ENCODE measurements at places on chromosomes 3 and 15.

DNA sequence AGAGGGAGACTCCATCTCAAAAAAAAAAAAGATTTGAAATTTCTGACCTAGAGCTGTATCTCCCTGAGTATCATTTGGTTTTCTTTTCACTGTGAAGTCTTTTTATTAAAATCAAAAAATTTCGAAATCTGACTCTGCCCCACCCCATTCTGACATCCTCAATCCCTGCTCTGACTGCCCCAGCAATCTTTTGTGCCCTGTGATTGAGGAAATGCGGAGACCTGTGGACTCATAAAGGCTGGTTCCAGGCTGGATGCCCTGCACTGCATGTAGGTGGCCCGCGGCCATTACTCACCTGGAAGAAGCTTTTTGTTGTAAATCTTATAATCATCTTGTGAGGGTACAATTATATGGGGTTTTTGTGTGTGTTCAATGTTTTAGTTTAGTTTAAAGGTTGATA lies 147.3 kb upstream of the SEMA6D start:
- H3K4me1 ChIP-seq: no peaks in the 10 kb centered on the region
- no peak overlapping the region for H3K4me3 ChIP-seq
- no peaks in the 10 kb centered on the region for H3K36me3 ChIP-seq
- H3K27ac ChIP-seq: no peak overlapping the region
- DNase-seq: no peak
- H3K27me3 ChIP-seq: no peaks in the 10 kb centered on the region

DNA sequence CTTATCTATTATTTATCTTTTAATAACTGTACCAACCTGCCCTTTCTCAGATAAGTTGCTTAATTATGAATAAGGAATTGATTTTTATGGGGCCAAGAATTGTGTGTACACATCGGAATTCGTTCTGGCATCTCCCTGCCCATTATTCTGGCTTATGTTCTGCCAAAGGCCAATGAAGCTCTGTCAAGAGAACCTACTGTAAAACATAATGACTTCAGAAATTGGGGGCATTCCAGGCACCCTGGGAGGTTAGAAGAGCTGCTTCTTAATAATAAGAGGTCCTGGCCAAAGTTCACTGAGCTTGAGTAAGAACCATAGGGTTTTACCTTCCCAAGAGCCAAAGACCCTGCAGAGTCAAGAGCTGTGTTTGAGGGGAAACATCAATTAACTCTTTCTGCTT lies 261.7 kb downstream of the SLC9A9 start:
- no peaks in the 10 kb centered on the region for H3K4me1 ChIP-seq
- H3K36me3 ChIP-seq: no peaks in the 10 kb centered on the region
- no peak overlapping the region for H3K27ac ChIP-seq
- no peaks in the 10 kb centered on the region for H3K27me3 ChIP-seq

- no peaks in the 10 kb centered on the region for H3K4me1 ChIP-seq
- no peak overlapping the region for H3K4me3 ChIP-seq
- no peak overlapping the region for H3K27ac ChIP-seq
- no peak for DNase-seq
Observed at GRCh38 chr3:157871838-157872460, 234.3 kb downstream of the SHOX2 start.

GRCh38 chr3:131756405-131756804 lies 253.6 kb upstream of the MRPL3 start:
- H3K27ac ChIP-seq: no peak overlapping the region
- no peaks in the 10 kb centered on the region for H3K27me3 ChIP-seq

GRCh38 chr3:12490547-12490946 lies 6.3 kb downstream of the TSEN2 start:
- H3K36me3 ChIP-seq: no peaks in the 10 kb centered on the region
- no peaks in the 10 kb centered on the region for H3K27me3 ChIP-seq
- H3K4me3 ChIP-seq: no peak overlapping the region
- no peaks in the 10 kb centered on the region for H3K4me1 ChIP-seq
- no peak for DNase-seq

- no peaks in the 10 kb centered on the region for H3K36me3 ChIP-seq
- no peaks in the 10 kb centered on the region for H3K4me1 ChIP-seq
- no peak overlapping the region for H3K4me3 ChIP-seq
- DNase-seq: no peak
- H3K27me3 ChIP-seq: no peaks in the 10 kb centered on the region
Observed at GRCh38 chr15:98620020-98620419, 28.3 kb upstream of the IGF1R start.

- no peaks in the 10 kb centered on the region for H3K36me3 ChIP-seq
- no peak overlapping the region for H3K4me3 ChIP-seq
- peaks cover 10% of the 10 kb centered on the region for H3K4me1 ChIP-seq
- no peaks in the 10 kb centered on the region for H3K27me3 ChIP-seq
- DNase-seq: no peak
Observed at GRCh38 chr3:194138732-194139070, 2.8 kb downstream of the HES1 start.

DNA sequence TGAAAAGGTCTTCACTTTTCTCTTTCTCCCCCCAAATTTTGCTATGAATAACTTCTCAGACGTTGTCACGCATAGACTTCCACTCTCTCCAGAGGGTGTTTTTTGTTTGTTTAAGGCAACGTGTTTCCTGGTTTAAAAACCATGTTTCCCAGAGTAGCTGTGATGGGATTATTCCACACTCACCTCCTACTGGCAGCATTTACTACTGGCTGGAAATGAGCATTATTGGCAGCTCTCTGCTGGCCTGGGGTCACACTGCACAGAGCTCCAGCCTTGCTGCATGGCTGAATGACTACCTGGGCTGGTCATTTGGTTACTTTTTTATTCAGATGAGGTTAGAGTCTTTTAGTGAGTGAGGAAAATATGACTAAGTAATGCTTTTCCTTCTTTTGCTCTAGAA lies 65.2 kb downstream of the RARB start:
- no peak overlapping the region for H3K4me3 ChIP-seq
- H3K27ac ChIP-seq: no peak overlapping the region
- DNase-seq: no peak
- no peaks in the 10 kb centered on the region for H3K27me3 ChIP-seq
- no peaks in the 10 kb centered on the region for H3K36me3 ChIP-seq

DNA sequence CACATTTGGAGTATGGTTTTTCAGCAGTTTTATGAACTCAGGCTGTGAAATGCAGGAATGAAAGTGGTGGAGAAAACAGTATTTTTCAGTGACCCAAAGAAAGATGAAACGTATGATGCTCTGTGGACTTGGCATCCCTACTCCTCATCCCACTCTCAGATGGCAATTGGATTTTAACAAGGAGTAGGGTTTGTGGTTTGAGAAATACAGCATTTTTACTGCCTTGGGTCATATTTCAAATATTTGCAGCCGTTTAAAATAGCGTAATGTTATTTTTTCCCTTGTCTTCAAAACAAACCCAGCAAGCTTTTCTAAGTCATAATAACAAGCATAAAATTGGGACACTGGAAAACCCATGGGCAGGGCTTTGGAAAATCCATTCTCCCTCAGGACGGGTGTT lies 117.2 kb upstream of the LRIG1 start:
- DNase-seq: no peak
- no peak overlapping the region for H3K27ac ChIP-seq
- no peaks in the 10 kb centered on the region for H3K27me3 ChIP-seq

DNA sequence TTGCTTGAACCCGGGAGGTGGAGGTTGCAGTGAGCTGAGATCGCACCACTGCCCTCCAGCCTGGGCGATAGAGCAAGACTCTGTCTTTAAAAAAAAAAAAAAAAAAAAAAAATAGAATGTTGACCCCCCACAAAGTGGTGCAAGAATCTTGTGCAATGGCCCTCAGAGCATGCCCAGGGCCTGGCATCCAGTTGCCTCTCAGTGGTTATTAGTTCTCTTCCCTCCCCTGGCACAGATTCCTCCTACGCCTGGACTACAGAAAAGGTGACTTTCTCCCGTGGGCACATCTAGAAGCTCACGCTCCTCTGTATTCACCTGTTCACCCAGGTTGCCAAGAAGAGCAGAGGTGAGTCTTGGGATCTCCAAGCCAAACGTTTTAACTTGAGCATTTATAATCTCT lies 36.7 kb downstream of the ACSBG1 start:
- H3K27me3 ChIP-seq: no peaks in the 10 kb centered on the region
- H3K27ac ChIP-seq: no peak overlapping the region
- H3K36me3 ChIP-seq: no peaks in the 10 kb centered on the region
- no peak overlapping the region for H3K4me3 ChIP-seq

GRCh38 chr3:152874896-152875749 lies 40.2 kb downstream of the P2RY1 start:
- no peak for DNase-seq
- H3K4me1 ChIP-seq: no peaks in the 10 kb centered on the region
- no peak overlapping the region for H3K4me3 ChIP-seq
- H3K27me3 ChIP-seq: no peaks in the 10 kb centered on the region
- H3K36me3 ChIP-seq: no peaks in the 10 kb centered on the region

- no peak overlapping the region for H3K4me3 ChIP-seq
- H3K36me3 ChIP-seq: no peaks in the 10 kb centered on the region
- H3K4me1 ChIP-seq: peaks cover 5% of the 10 kb centered on the region
- H3K27ac ChIP-seq: no peak overlapping the region
Observed at GRCh38 chr15:57035664-57036063, 117.2 kb downstream of the TCF12 start.

DNA sequence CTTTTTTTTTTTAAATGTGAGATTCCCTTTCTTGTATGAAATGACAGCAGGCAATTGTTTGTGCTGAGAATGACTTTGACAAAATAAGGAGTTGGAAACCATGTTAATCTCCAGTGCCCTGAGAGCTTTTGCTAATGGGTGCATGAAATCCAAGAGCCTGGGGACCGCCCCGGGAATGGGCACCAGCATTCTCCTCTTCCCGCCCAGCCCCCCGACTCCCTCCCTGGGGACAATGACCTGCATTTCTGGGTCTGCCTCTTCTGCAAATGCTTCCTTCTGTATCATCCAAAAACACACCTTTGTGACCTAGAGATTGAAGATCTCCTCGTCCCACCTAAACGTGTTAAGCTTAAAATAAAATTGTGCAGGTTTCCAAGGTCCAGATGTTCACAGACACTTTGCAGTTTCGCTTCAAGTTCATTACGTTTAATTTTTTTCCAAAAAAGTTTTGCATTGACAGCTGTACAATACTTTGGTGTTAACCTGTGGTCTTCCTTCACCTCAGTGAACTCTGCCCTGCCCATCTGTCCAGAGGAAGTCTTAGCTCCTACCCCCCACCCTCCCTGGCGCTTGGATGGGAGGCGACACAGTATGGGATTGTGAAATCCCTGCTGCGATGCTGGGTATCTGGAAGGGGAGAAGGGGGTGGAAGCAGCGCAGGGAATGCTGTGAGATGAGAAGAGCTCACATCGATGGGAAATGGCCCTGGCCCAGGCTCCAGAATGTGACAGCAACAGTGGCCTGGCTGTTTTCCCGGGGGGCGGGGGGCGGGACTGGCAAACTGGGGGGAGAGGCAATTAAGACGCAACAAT lies 50.1 kb downstream of the TLE3 start:
- no peak overlapping the region for H3K27ac ChIP-seq
- H3K36me3 ChIP-seq: peaks cover 27% of the 10 kb centered on the region
- no peak overlapping the region for H3K4me3 ChIP-seq
- H3K27me3 ChIP-seq: no peaks in the 10 kb centered on the region
- no peak for DNase-seq

- no peaks in the 10 kb centered on the region for H3K36me3 ChIP-seq
- H3K4me3 ChIP-seq: no peak overlapping the region
- no peak overlapping the region for H3K27ac ChIP-seq
- no peaks in the 10 kb centered on the region for H3K4me1 ChIP-seq
Observed at GRCh38 chr15:38853608-38854007, 289.0 kb upstream of the RASGRP1 start.

DNA sequence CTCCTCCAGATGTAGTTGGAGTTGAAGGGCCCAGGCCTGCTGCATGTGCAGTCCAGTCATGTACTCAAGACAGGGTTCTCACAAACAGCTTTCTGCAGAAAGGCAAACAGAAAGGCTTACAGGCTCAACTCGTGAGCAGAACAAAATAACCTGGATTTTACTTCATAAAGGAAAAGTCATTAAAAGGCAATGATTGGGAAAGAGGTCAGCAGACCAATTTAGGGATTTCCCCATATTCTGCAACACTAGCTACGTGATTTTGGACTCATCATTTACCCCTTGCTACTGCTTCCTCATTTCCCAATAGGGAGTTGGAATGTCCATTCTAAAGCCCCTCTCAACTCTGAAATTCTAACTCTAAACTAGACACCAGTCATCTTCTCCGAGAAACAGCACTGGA lies 18.1 kb downstream of the METTL6 start:
- no peak for DNase-seq
- no peaks in the 10 kb centered on the region for H3K27me3 ChIP-seq
- no peaks in the 10 kb centered on the region for H3K4me1 ChIP-seq
- peaks cover 4% of the 10 kb centered on the region for H3K36me3 ChIP-seq
- H3K4me3 ChIP-seq: no peak overlapping the region

DNA sequence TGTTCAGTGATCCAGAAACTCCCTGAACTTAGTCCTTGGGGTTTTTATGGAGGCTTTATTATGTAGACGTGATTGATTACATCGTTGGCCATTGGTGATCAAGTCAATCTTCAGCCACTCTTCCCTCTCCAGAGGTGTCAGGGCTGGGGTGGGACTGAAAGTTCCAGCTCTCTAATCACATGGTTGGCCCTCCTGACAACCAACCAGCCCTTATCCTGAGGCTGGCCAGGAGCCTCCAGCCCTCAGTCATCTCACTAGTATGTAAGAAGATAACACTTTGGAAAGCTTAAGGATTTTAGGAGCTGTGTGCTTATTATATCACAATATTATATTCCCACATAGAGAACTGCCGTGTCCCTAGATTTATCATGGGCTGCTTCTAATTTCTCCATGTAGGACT lies 142.3 kb downstream of the VPS8 start:
- no peak overlapping the region for H3K4me3 ChIP-seq
- no peaks in the 10 kb centered on the region for H3K36me3 ChIP-seq
- H3K4me1 ChIP-seq: no peaks in the 10 kb centered on the region
- no peak overlapping the region for H3K27ac ChIP-seq
- peak; percentile 3 for DNase-seq

- H3K27me3 ChIP-seq: peaks cover 13% of the 10 kb centered on the region
- peak overlapping the region; percentile 79 for H3K27ac ChIP-seq
- peaks cover 3% of the 10 kb centered on the region for H3K4me1 ChIP-seq
- DNase-seq: peak; percentile 65
Observed at GRCh38 chr3:186109897-186110803, 1.3 kb upstream of the ETV5 start.

All from mesendoderm (in vitro differentiated cells).